ENCODE measurements at places on chromosomes 13 and 19.

DNA sequence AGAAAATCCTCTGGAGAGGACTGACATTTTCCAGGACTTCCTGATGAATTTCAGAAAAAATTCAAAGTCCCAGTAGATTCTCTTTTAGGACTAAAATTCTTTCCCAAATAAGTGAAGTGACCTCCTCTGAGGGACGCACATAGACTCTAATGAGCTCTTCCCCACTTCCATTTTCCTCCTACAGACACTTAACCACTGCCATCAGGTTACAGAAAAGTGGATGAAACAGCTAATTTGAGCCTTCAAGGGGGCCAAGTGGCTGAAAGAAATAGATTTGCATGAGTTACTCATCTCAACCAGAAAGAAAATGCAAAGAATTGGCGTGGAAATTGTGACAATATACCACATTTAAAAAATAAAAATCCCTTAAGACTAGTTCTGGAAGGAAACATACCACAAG lies 185.3 kb upstream of the EDNRB start:
- DNase-seq: no peak

- DNase-seq: no peak
Measured at GRCh38 chr13:106182404-106182803, 353.1 kb downstream of the EFNB2 start.

DNA sequence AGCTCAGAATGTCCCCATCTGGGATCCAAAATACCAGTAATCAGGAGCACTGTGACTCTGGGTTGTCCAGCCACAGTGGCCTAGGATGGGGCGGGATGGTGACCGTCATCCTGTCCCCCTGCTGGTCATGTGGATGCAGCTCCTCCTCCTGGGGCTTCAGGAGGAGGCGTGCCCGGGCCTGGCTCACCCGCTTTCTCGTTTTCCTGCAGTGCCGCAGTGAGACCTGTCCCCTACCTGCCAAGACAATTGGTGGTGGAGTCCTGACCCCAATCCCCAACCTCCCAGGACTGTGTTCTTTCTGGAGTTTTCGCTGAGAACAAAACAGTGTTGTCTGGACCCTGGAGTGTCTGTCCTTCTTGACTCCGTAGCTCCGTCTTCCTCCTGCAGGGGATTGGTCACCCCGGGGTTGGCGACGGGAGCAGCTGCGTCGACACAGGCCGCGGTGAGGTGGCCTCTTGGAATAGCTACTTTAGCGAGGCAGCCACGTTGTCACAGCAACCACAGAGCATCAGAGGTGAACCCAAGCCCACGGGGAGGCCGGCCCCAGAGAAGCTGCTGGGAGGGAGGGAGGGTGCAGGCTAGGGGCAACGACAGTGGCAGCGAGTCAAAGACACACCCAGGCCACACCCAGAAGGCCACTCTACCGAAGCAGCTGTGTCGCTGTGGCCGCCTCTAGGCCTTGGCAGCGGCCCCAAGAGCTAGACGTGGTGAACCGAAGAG lies 10.2 kb upstream of the EMC10 start:
- no peak for DNase-seq

- no peak for DNase-seq
Measured at GRCh38 chr13:67123165-67123564, 107.0 kb downstream of the PCDH9 start.

DNA sequence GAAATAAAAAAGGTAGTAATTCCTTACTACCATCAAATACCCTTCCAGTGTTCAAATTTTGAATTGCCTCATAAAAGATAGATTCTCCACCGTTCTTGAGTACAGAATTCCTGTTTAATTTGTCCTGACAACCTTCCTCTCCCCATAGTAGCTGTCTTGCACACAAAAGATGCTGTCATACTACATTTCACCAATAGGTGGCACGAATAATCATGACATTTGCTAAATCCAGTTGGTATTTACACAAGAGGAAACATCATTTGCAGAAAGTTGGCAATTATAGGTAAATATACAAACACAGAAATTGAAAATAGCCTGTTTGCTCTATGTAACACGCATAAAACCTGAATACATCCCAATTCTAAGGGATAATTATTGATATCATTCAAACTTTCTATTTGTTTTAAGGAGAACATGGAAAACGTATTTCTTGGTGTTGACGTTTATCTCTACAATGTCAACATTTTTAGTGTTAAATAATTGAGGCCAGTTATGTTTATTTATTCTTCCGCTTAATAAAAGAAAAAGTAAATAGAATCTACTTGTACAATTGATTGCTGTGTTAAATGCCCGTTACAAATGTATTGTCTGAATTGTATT lies 58.3 kb upstream of the CLDN10 start:
- DNase-seq: no peak

- DNase-seq: no peak
Measured at GRCh38 chr13:100789481-100789880, 114.9 kb upstream of the TMTC4 start.

DNA sequence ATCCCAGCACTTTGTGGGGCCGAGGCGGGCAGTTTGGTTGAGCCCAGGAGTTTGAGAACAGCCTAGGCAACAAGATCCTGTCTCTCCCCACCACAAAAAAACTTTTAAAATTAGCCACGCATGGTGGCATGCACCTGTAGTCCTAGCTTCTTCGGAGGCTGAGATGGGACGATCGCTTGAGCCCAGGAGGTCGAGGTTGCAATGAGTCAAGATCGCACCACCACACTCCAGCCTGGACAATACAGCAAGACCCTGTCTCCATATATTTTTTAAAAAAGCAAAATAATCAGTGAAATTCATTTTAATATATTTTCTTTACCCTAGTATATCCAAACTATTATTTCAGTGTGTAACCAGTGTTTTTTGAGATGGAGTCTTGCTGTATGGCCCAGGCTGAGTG lies 8.2 kb downstream of the AP2A1 start:
- no peak for DNase-seq

DNA sequence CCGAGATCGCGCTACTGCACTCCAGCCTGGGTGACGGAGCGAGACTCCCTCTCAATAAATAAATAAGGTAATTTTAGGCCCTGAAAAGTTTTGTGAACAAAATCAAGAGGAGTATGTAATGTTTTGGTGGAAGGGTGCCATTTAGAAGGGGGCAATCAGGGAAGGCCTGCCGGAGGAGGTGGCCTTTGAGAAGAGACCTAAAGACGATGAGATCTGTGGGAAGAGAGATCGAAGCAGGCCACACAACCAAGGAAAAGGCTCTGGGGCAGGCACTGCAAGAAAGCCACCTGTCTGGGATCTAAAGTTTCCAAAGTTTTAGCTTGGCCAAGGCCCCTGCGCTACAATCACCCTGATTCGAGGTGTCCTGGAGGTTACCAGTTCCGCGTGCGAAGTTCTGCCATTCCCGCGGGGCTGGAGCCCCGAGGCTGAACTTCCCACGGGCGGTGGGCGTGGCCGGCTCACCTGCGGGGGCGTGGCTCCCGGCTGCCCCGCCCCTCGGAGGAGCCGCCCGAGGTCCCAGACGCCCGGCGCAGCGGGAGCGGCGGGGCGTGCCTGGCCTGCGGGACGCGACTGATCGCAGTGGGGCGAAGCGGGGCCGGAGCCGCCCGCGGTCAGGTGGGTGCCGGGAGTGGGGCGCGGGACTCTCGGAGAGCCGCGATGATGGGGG lies at the start of gene KLC3:
TSS of gene KLC3 (plus strand) at position 519 of the 667 bp plus-strand sequence. CDS start 4,792 bp downstream, outside the sequence.
- DNase-seq: no peak

- DNase-seq: no peak
Measured at GRCh38 chr13:25286308-25286968, 850 bp downstream of the MTMR6 start.

DNA sequence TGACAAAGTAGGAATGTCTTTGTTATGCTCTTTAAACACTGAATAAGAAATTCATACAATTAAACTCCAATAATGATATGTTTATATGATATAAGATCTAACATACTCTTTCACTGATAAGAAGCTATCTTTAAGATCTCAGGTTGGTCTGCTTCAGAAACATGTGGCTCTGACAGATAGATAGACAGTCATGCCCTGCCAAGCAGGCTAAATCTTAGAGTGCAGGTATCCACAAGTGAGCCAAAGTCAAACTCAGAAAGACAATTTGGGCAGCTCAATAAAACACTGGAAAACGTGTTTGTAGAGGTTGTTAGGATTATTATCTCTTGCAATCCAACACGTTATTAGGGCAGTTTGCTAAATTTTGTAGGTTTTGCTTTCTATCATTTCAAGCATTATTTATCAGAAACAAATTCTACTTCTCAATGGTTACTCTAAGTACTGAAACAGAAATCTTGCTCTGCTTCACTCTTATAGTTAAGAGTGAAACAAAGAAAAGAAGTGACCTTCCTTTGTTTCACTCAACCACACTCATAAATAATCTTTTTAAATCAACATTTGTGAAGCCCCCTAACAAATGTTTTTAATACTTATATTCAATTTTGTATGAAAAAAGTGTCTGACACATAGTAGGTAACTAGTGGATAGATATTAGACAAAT lies 1255.6 kb downstream of the DIAPH3 start:
- no peak for DNase-seq

GRCh38 chr19:50799547-50799851 lies 9.3 kb downstream of the ACP4 start:
- DNase-seq: no peak

- DNase-seq: no peak
Measured at GRCh38 chr13:40345149-40345514, 321.3 kb downstream of the FOXO1 start.

- no peak for DNase-seq
Measured at GRCh38 chr13:50198508-50198907, 183.3 kb downstream of the KCNRG start.

- DNase-seq: no peak
Measured at GRCh38 chr19:28990522-28990921, 222.4 kb downstream of the UQCRFS1 start.

- DNase-seq: no peak
Measured at GRCh38 chr13:96686286-96686685, 308.0 kb downstream of the OXGR1 start.

Measured in T1000 (cell line).